Activated CD8-positive, alpha-beta T cell treated with anti-CD3 and anti-CD28 coated beads, Interleukin-2, amount 10 ng/mL, durations not matched to agents 7 days and 5 days (primary cell): ENCODE measurements at places on chromosomes 6 and 20. TPM values are rescaled to one million over a fixed set of nuclear protein-coding genes. Genes with fewer than 3 reads are reported as not detected.
A peak's percentile ranks its signal among the peaks of the same experiment; 100 is the strongest.

DNA sequence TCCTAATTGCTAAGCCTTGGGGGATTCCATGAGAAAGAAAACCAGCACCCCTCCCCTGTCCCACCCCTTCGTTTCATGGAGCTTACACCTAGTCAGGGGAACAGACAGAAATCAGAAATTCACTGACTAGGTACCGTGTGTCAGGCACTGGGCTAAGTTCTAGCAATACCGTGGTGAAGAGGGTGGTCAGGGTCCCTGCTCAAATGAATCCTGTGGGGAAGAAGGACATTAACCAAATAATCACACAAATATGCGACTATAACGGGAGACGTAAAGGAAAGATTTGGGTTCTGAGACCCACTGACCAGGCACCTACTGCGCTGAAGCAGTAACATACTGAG is 65.1 kb upstream of the TOP1 start:
- peaks cover 22% of the 10 kb centered on the region for H3K4me1 ChIP-seq
- H3K27ac ChIP-seq, result no peak overlapping the region
- no peak overlapping the region for H3K4me3 ChIP-seq
- H3K36me3 ChIP-seq, result no peaks in the 10 kb centered on the region

DNA sequence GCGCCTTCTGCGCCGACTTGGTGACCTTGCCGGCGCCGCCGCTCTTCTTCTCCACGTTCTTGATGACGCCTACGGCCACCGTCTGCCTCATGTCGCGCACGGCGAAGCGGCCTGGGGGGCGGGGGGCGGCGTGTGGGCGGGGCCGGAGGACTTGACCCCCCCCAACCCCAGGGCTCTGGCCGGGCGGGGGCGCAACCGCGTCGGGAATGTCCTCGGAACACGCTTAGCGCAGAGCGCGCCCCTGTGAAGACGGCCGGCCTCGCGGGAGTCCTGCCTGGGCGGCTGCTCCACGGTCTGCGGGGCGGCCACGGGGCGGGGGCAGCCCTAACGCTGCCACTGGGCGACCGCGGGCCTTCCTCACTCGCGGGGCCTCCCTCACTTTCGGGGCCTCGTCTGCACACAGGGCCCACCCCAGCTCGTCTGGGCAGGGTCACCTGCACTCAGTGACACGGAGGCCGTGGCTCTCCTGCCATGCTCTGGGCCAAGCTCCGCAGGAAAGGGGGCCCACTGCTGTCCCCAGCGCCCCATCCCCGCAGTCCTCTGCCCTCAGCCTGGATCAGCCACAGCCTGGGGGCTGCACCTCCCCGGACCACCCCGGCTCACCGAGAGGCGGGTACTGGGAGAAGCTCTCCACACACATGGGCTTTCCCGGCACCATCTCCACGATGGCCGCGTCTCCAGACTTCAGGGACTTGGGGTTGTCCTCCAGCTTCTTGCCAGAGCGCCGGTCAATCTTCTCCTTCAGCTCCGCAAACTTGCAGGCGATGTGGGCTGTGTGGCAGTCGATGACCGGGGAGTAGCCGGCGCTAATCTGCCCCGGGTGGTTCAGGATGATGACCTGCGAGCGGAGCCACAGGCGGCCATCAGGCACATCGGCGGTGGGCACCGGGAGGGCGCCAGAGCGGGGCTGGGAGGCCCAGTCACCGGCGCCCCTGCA is 10.3 kb downstream of the EEF1A2 start:
- no peaks in the 10 kb centered on the region for H3K4me1 ChIP-seq
- no peaks in the 10 kb centered on the region for H3K36me3 ChIP-seq
- no peak for DNase-seq
- no peak overlapping the region for H3K27ac ChIP-seq

- no peak overlapping the region for H3K4me3 ChIP-seq
- no peaks in the 10 kb centered on the region for H3K27me3 ChIP-seq
- H3K27ac ChIP-seq, result no peak overlapping the region
- H3K36me3 ChIP-seq, result no peaks in the 10 kb centered on the region
- no peak for DNase-seq
These were observed 878.6 kb upstream of the CITED2 start for GRCh38 chr6:140253096-140253495.

DNA sequence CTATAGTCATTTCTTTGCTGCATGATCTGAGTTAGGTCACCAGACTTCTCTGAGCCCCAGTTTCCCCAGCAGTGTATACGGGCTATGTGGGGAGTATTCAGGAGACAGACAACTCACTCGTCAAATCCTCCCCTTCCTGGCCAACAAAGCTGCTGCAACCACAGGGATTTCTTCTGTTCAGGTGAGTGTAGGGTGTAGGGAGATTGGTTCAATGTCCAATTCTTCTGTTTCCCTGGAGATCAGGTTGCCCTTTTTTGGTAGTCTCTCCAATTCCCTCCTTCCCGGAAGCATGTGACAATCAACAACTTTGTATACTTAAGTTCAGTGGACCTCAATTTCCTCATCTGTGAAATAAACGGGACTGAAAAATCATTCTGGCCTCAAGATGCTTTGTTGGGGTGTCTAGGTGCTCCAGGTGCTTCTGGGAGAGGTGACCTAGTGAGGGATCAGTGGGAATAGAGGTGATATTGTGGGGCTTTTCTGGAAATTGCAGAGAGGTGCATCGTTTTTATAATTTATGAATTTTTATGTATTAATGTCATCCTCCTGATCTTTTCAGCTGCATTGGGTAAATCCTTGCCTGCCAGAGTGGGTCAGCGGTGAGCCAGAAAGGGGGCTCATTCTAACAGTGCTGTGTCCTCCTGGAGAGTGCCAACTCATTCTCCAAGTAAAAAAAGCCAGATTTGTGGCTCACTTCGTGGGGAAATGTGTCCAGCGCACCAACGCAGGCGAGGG is 594 bp upstream of the CDKN1A start:
- peak overlapping the region; percentile 89 for H3K4me3 ChIP-seq
- no peak for DNase-seq
- no peaks in the 10 kb centered on the region for H3K27me3 ChIP-seq
- peaks cover 58% of the 10 kb centered on the region for H3K4me1 ChIP-seq
- H3K36me3 ChIP-seq, result peaks cover 19% of the 10 kb centered on the region

The ACTL10 gene
- 3.2 TPM for total RNA-seq

DNA sequence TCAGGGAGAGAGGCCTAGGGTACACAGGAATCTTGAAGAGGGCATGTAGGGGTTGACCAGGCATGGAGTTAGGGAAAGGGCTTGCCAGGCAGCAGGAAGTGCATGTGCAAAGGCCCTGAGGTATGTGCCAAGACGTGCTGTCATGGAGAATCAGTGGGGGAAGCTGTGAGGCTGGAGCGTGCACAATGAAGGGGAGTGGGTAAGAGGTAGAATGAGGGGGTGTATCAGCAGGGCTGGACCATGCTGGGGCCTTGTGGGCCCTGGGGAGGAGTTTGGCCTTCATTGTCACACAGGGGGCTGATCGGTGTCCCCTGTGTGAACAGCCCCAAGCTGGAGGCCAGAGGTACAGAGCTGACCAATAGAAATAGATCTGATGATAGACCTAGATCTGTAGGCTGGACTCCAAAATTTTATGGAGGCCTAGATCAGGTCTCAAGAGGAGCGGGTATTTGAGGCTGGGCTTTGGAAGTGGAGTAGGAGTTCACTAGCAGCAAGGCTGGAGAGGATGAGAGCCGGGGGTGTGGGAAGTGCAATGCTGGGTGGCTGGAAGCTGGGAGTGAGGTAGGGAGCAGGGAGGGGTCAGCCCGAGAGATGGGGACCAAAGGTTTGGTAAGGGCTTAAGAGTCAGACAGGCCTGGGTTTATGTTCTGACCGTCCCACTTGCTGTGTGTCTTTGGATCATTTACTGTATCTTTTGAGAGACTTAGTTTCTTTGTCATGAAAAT is 3.0 kb downstream of the SRC start:
- DNase-seq, result no peak
- no peak overlapping the region for H3K27ac ChIP-seq
- H3K4me3 ChIP-seq, result no peak overlapping the region
- no peaks in the 10 kb centered on the region for H3K27me3 ChIP-seq
- H3K4me1 ChIP-seq, result peaks cover 19% of the 10 kb centered on the region
- H3K36me3 ChIP-seq, result no peaks in the 10 kb centered on the region
